ENCODE measurements at places on chromosomes 7 and 10. TPM values are rescaled to one million over a fixed set of nuclear protein-coding genes. Genes with fewer than 3 reads are reported as not detected.

EN2 gene
- 0.24 TPM for polyA plus RNA-seq

ZNF22 gene
- 10.9 TPM for polyA plus RNA-seq

GPRIN2 gene
- polyA plus RNA-seq = 0.56 TPM

RBM17 gene
- polyA plus RNA-seq = 92.4 TPM

GRM3 gene
- polyA plus RNA-seq = 0.30 TPM

SH2D4B gene
- 0.07 TPM for polyA plus RNA-seq

LEP gene
- 0.61 TPM for polyA plus RNA-seq

TMEM236 gene
- polyA plus RNA-seq = 0.72 TPM

LIPK gene
- polyA plus RNA-seq = not detected

ACBD5 gene
- 18.0 TPM for polyA plus RNA-seq

SCIN gene
- 1.6 TPM for polyA plus RNA-seq

ANKRD1 gene
- 1.5 TPM for polyA plus RNA-seq

CSGALNACT2 gene
- 5.8 TPM for polyA plus RNA-seq

NPM3 gene
- polyA plus RNA-seq = 23.8 TPM

RAB19 gene
- polyA plus RNA-seq = not detected

KEL gene
- polyA plus RNA-seq = 0.15 TPM

ZNF736 gene
- 8.8 TPM for polyA plus RNA-seq

FBXO24 gene
- 0.16 TPM for polyA plus RNA-seq

PNLIP gene
- 0.88 TPM for polyA plus RNA-seq

NPFFR1 gene
- not detected for polyA plus RNA-seq

STOX1 gene
- 11.9 TPM for polyA plus RNA-seq

AKR1E2 gene
- 0.95 TPM for polyA plus RNA-seq

ARF5 gene
- 259 TPM for polyA plus RNA-seq

IKZF1 gene
- 2.4 TPM for polyA plus RNA-seq

HDAC9 gene
- 2.7 TPM for polyA plus RNA-seq
